GM04503 (cell line): ENCODE measurements at places on chromosomes 11 and 22.

GRCh38 chr11:46238078-46238966, 39.1 kb upstream of the CREB3L1 start:
- DNase-seq, result no peak

DNA sequence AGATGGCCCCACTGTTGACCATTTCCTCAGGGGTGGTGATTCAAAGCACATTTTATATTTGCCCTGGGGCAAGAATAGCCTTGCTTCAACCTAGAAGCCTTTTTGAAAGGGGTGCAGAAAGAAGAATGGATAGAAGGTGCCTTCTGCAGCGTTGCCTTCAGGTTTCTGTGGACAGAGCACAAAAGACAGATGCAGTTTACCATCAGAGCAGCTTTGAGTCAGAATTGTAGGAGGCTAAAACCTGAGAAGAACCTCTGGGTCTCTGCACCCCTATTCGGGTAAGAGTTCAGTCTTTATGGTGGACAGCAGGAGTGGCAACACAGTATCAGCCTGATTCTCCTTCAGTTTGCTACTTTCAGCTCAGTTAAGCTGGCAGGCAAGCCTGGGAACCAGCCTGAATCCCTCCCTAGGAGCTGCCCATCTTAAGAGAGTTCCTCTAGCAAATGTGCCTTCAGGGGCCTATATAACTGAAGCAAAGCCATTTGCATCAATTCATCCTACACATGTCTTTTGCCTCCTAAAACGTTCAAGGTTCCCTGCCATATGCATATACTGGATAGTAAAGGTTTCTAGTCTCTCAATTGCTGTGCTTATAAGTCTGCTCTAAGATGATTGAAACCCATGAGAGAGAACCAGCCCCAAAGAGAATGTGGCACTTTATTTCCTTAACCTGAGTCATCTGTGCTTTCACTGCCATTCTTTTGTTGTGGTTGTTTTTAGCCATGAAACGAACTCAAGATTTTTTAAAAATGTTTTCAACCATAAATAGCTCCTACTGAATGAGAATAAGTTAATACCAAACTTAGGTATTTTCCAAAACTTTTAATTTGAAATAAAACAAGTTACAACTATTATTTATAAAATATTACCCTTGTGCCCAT, 123.0 kb downstream of the TRIM44 start:
- no peak for DNase-seq

DNA sequence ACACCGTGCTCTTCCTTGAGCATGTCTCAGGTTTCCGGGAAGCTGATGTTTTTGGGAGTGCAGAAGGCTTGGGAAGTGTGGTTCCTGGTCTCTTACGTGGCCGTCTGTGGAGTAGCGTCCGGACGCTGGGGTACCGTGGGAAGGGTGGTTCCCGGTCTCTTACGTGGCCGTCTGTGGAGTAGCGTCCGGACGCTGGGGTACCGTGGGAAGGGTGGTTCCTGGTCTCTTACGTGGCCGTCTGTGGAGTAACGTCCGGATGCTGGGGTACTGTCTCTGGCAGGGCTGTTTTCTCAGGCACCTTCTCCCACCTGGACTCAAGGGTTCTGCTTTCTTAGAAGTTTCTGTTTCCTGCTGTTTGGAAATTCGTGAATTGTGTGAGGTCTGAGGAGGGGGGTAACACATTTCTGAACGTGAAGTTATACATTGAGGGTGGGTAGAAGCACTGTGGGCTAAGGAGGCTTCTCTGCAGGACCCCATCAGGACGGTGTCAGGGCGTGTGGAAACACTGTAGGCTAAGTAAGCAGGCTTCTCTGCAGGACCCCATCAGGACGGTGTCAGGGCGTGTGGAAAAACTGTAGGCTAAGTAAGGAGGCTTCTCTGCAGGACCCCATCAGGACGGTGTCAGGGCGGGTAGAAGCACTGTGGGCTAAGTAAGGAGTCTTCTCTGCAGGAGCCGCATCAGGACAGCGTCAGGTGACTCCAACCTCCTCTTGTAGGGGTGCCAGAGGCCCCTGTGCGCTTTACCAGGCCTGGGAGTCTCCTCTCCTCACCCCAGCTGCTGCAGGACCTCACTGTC, 5.3 kb upstream of the IFITM3 start:
- DNase-seq, result no peak

DNA sequence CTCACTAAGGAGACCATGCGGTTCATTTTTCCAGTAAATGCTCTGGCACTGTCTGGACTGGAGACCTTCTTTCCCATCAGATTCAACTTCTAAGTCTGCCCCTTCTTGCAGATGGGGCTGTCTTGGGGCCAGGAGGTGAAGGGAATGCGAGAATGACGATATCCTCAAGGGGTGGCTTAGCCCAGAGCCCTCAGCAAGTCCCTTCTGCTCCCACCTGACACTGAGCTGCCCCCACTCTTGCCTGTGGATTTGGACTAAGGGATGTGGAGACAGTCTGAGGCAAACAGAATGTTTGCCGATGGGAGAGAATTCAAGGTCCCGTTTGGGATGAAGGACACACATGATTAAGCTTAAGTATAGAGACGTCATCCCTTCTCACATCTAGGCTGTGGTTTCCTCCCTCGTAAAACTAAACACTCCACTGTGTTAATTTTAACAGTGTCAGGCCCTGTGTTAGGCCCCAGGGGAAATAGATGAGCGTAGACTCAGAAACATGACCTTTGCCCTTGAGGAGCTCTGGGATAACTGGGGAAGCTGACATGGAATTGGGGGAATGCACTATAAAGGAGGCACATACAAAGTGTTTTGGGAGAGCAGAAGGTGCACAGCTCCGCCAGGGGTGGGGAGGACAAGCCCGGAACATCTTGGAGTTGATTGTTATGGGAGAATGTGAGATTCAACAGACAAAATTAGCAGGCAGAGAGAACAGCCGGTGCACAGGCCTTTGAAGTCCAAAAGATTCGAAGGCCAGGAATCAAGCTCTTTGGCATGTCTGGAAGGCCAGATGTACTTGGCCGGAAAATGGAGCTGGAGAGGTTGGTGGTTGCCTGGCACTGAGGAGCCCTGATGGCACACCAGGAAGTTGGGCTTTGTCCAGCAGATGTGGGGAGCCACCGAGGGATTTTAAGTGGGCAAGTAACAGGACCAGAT, 71.6 kb downstream of the ST3GAL4 start:
- no peak for DNase-seq

- DNase-seq, result no peak
Measured at GRCh38 chr11:75894036-75894585, 79.1 kb downstream of the UVRAG start.
